ENCODE measurements at places on chromosomes 6 and 20.
A peak's percentile ranks its signal among the peaks of the same experiment; 100 is the strongest.

DNA sequence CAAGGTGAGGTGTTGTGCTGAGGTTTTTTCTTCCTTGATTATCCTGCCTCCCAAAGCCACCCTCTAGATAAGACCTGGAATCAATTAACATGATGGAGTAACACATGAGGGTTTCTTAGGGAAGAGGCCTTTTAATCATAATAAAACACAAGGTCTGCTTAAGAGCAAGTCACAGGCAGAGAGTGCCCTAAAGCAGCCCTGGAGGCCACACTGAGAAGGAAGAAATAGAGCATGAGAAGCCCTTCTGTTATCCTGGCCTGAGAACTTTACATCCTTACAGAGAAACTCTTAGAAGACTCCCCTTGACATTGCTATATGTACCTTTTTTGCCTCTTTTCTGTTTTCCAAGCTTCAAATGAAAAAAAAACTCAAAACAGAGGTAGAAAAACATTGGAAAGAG lies 132.3 kb downstream of the CEP57L1 start:
- DNase-seq, result no peak

- DNase-seq, result no peak
Measured at GRCh38 chr6:160202411-160202810, 56.2 kb downstream of the SLC22A2 start.

GRCh38 chr20:37007898-37008649 lies 56.6 kb upstream of the SAMHD1 start:
- DNase-seq, result peak; percentile 24

- no peak for DNase-seq
Measured at GRCh38 chr6:24740861-24741260, 21.9 kb upstream of the C6orf62 start.

GRCh38 chr20:38250609-38251008 lies 9.9 kb downstream of the KIAA1755 start:
- no peak for DNase-seq

DNA sequence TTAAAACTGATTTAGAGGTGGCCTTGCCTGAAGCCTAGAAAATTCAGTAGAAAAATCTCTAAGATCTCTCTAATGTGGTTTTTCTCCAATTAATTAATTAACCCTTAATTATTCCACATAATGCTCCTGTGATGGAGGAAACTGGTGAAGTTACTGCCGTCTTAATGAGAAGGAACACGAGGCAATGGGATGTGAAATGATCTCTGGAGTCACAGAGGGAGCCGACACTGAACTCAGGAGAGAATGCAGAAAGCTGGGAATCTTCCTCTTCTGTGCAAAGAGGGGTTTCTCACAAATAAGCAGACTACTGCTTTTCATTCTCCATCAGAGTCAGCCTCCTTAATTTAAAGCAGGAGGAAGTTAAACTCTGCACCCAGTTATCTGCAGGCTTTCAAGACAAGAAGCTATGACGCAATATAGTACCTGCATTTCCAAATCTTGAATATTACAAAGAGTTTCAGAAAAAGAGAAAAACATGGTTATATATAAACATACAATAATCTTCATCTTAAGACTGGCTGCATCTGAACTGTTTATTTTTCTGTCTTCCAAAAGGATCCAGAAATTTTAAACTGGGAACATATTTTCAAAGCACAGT lies 18.1 kb upstream of the SNRPB2 start:
- DNase-seq, result no peak

DNA sequence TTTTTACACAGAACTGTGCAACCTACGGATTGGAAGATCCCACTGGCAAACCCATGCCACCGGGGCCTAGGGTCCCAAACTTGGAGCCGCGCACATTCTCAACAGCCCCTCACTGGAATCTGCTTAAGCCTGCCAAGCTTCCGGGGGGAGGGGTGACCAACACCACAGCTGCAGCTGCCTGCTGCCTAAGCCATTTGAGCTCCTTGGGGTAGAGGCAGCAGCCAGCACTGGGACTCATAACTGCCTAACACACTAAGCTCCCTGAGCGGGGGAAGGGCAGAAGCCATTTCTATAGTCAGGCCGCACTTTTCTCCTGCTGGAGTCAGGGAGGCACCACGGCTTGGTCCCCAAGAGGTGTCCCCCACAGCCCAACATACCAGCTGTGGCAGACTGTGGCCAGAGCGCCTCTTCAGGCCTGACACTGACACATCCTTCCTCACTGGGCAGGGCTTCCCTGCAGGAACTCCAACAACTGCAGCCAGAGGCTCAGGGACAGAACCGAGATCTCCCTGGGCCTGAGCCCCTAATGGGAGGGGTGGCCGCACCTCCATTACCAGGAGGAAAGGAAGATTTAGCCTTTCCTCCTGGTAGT lies 270.3 kb upstream of the ECI2 start:
- no peak for DNase-seq

DNA sequence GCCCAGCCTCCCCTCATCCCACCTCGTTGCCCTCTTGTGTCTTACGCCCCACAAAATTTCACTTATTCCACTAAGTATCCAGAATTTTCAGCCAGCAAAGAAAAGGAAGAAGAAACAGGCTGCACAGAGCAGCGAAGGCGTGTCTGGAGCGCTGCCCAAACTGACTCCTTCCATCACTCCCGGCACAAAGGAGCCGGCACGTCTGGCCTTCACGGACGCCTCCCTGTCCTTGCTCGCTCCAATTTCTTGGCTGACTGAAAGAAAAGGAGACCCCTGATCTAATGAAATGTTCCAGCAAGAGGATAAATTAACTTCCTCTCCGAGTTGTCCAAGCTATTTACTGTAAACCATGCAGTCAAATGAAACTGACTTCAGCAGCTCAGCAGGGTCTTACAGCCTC lies 152.3 kb upstream of the CDH4 start:
- DNase-seq, result no peak

- DNase-seq, result no peak
Measured at GRCh38 chr20:53942973-53943372, 127.4 kb downstream of the BCAS1 start.

- no peak for DNase-seq
Measured at GRCh38 chr20:31642837-31643236, 5.1 kb downstream of the COX4I2 start.

- DNase-seq, result no peak
Measured at GRCh38 chr6:160122744-160123143, 1.1 kb downstream of the SLC22A1 start.

DNA sequence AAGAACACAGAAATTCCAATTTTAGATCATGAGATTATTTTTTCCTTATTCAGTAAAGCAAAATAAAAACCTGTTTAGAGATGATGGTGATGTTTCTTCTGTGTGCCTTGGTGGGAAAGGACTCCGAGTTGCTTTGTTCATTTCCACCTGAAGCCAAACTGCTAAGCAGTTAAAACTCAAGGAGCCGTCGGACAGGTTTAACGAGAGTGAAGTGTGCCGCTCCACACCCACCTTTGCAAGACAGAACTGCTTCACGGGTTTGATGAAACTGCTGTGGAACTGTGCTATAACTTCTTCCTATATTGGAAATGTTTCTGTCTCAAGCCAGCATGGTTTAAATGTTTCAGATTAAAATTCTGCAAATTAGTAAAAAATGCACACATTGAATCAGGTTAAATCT lies 9.2 kb upstream of the DSP start:
- no peak for DNase-seq

- no peak for DNase-seq
Measured at GRCh38 chr6:163308629-163309440, 105.7 kb upstream of the QKI start.

- no peak for DNase-seq
Measured at GRCh38 chr20:6855104-6855503, 87.6 kb downstream of the BMP2 start.

DNA sequence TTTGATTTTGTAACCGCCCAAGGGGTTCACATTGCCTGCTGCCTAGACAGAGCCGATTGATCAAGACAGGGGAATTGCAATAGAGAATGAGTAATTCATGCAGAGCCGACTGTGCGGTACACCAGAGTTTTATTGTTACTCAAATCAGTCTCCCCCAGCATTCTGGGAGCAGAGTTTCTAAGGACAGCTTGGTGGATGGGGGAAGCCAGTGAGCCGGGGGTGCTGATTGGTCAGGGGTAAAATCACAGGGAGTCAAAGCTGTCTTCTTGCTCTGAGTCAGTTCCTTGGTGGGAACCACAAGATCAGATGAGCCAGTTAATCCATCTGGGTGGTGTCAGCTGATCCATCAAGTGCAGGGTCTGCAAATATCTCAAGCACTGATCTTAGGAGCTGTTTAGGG lies 60.0 kb upstream of the EZR start:
- no peak for DNase-seq

DNA sequence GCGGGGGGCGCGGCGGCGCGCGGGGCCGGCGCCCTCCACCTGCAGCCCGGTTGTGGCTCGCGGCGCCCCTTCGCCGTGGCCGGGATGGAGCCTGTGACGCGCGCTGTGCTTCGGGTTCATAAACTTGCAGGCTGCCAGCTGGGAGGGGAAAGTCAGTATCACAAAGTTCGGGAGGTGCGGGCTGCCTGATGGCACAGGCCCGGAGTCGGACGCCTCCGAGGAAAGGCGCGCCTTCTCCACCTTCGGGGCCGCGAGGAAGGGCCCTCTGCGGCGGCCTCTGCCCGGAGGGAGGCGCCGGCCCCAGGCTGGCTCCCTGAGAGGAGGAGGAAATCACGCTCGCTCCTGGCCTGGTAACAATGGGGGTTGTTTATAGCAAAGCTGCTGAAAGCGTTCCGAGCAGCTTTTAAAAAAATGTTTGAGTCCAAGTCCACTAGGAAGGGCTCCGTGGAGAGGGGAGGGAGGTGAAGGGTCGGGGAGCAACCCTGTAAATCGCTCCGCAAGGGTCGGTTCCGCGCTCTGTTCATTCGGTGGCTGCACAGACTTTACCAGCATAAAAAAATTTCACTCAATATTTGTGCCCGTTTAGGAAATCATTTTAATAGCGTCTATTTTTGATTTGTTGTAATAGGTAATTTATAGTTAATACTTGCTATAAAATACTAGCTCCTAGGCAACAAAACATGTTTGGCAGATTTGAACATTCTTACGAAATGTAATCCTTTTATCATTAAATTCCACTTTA lies 1.0 kb downstream of the AFDN start:
- DNase-seq, result peak; percentile 40

DNA sequence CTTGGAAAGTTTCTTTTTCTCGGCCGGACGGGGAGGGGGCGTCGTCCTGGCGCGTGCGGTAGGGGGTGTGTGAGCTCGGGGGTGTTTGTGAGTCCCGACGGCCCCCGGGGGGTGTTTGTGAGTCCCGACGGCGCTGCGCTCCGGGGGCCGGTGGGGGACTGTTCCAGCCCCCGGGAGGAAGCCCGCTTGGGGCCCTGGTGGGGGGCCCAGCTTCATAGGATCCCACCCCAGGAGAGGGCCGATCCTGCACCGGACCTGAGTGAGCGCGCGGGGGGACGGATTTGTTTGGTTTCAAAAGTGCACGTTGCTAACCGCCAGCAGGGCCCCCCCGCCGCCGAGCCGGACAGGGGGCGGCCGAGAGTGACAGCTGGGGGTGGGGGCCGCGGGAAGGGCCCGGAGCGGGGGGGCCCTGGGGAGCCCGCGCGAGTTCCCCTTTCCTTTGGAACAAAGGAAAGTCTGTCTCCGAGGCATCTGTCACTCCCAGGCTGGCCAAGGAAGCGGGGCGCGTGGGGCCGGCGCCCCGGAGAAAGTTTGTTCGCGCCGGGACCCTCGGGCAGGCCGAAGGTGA lies 485 bp downstream of the TGIF2 start:
- DNase-seq, result no peak

DNA sequence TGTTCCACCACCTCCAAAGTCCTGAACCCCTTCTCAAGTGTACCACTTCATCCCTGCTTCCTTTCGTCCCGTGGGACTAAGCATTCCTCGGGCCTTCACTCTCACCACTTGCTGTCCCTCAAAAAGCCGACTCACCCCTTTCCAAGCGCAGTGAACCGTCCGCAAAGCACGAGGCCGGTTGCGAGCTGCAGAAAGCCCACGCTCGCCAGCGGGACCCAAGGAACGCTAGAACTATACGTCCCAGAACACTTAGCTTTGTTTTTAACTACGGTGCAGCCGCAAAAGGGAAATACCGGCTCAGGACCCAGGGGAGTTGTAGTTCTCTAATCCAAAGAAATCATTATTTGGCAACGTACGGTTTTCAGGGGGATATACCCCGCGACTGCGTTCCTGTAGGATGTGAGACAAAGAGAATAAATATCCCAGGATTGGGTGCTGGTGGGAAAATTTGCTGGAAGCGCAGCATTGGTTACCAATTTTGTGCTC lies 416 bp upstream of the POLR1H start:
- DNase-seq, result peak; percentile 33

GRCh38 chr6:1363729-1364572 lies 25.4 kb upstream of the FOXF2 start:
- peak; percentile 84 for DNase-seq

DNA sequence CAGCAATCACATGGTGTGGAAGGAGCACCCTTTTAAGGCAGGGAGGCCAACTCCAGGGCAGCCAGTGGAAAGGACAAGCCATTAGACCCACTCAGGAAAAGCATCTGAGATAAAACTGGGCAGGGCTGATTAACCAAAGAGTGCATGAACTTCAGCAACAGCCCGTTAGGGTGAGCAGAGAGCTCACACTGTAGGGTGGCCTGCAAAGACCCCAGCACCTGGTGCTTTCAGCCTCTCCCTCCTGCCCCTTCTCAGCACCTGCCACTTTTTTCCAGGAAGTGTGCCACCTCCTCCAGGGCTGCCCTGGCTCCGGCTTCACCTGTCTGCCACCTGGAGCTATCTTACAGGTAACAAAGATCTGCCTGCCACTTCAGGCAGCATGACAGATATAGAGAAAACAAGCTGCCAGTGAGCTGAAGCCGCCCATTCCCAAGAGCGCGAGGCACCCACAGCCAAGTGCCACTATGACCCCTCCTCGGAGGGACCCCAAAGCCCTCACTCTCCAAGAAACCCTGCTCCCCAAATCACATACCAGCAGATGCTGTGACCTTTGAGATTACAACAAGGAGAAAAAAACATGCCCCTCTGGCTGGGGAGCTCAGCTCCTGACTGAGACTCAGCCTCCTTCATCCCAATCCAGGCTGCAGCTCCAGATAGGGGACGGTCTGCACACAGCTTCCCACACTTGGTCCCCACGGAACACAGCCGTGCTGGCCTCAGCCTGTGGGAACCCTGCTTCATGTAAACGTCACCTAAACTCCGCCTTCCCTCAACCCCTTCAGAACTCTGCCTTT lies 71.2 kb downstream of the ABHD12 start:
- DNase-seq, result no peak

DNA sequence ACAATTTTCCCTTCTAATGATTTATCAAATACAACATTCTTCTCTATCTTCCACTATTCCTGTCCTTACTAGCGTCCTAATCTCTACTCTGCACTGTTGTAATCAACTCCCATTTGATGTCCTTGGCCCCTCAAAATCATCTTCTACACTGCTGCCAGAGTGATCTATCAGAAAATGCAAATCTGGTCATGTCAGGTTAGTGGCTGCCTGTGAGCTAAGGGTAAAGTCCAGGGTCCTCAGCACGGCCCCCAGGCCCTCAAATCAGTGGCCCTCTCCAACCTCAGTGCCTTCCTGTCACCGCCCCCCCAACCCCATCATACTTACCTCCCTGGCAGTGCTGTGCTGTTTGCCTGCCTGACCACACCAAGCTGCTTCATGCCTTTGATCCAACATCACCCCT lies 3.8 kb downstream of the LYRM4 start:
- no peak for DNase-seq
